K562 (cell line): ENCODE measurements at places on chromosomes 11 and 22.

GRCh38 chr11:15342163-15342562 is 227.4 kb downstream of the INSC start:
- DNase-seq = no peak

GRCh38 chr11:122304973-122305372 is 189.0 kb upstream of the BLID start:
- no peak for DNase-seq

- DNase-seq = no peak
Measured at GRCh38 chr22:40955571-40955970, 4.4 kb downstream of the RBX1 start.

DNA sequence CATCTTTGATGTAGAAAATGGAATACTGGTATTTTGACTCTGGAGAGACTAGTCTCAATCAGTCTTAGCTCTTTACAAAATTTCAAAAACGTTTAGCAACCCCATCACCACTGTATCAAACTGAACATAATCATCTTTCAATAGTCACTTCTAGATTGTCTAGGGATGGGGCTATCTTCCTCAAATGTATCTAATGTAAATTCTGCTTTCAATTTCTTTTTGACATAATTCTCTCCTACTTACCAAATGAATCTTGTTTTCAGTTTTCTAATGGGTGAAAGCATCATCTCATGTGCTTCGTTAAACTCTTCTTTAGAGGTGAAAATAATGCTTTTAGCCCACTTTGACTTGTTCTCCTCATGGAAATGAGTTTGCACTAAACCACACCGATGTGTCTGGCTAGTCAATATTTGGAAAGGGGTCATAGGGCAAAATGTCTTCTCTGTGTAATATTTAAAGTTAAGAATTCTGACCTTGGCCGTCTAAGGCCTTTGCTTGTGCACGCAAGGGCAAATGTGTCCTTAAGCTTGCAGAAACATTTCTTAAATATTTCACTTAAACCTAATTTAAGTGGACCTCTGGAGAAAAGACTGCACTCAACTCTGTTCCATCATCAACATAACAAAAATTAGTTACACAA is 5.2 kb downstream of the SIK3 start:
- DNase-seq = no peak

- no peak for DNase-seq
Measured at GRCh38 chr22:45129703-45130524, 33.8 kb upstream of the NUP50 start.

DNA sequence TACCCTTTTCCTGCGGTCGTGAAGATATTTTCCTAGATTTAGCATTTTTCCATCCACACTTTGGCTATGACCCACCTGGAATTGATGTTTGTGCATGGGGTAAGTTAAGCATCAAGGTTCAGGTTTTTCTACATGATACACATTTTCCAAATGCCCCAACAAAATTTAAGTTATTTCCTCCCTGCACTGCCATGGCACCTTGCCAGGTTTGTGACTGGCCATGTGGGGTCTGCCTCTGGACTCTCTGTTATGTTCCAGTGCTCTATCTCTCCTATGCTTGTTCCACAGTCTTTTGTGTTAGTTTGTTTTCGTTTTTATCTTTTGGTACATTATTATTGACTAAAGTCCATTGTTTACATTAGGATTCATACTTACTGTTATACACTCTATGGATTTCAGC is 934.3 kb downstream of the TBC1D22A start:
- DNase-seq = no peak

DNA sequence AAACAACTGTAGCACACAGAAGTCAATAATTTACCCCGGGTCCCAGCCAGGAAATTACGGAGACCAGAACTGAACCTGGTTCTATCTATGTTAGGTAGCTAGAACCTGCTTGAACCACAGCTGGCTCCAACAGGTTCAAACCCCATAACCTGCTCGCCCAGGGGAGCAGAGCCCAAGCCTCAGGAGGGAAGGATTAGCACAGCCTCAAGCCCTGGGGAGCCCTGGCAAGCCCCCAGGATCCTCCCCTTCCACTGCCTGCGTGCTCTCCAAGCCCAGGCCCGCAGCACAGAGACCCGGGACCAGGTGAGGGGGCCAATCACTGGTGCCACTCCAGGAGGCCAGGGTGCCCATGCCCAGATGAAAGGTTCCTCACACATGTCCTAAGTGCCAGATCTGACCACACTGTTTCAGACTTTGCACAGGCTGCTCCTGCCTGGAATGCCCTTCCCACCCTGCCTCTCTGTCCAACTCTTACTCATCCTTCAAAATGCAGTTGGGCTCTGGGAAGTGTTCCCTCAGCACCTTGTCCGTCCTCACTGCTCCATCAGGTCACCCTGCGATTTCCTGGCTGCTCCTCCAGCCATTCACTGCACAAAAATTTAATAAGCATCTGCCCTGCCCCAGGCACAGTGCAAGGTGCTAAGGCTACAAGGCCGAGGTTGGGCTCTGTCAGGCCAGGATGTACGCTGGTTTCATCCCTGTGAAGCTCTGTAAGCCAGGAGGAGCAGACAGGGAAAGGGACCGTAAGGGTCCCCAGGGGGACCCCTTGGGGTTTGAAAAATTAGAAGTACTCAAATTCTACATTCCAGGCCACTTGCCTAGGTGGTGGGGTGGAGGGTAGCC is 32.2 kb downstream of the ARRB1 start:
- DNase-seq = no peak

GRCh38 chr22:40076702-40077645 is 82.2 kb downstream of the FAM83F start:
- peak; percentile 20 for DNase-seq

GRCh38 chr11:76524919-76525318 is 80.1 kb downstream of the EMSY start:
- no peak for DNase-seq

GRCh38 chr11:8041576-8041975 is 39.4 kb upstream of the TUB start:
- DNase-seq = no peak

DNA sequence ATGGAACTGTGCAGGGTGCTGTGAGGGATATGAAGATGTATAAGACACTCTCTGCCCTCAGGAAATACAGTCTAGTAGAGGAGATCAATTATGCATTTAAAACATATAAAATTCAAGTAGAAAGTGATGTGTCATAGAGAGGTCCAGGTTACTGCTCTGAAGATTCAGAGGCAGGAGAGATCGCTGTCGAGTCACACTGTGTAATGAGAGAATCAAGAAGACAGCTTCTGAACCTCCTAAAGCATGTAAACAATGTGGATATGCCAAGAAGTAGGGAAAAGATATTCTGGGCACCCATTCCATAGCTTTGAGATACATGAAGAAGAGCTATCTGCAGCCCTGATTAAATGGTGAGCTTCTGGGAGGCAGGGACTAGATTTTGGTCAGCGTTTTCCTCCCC is 16.7 kb downstream of the SSH3 start:
- DNase-seq = no peak

GRCh38 chr11:60700689-60701468 is 1.5 kb downstream of the MS4A8 start:
- DNase-seq = peak; percentile 21

DNA sequence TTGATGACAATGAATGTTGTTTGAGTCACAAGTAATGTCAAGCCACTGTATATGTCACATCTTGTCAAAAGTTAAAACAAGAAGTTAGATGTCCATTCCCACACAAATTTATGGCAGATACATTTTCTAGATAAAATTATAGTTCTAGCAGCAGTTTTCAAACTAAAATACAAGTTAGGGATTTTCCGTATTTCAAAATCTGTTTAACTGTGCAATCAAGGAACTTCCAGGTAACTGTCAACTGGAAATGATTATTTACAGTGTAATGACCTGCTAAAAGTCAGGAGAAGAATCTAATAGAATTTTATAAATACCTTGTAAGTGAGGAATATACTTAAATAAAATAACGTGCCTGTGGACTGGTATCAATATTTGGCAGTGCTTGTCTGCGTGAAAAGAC is 111.5 kb downstream of the PDE3B start:
- DNase-seq = no peak
